SK-MEL-5 (cell line): ENCODE measurements at places on chromosomes 7 and 10.

- peak; percentile 13 for DNase-seq
These were observed 640.4 kb downstream of the LRMDA start for GRCh38 chr10:76071653-76072365.

DNA sequence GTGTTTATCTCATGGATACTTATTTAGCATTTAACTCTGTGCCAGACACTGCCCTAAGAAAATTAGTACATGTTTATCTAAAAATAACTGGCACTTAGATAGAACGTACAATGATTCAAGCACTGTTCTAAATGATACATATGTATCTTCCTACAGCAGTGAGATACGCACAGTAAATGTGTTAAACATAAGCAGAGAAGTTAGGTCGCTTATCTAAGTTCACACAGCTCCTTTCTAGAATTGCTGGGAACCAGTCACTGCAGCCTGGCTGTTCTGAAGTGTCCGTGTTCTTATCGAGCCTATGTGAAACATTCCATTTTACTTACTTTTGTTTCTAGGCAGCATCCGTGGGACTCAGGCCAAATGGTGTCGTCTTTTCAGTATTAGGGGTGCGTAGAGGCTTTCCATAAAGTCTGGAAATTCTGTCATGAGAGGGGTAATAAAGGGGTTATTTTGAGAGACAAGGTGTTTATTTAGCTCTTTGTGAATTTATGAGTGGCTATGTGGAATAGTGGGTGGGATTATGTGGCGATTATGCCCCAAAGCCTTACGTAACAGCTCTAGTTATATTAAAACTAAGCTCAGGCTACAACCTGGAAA, 186.9 kb downstream of the SND1 start:
- DNase-seq = no peak

DNA sequence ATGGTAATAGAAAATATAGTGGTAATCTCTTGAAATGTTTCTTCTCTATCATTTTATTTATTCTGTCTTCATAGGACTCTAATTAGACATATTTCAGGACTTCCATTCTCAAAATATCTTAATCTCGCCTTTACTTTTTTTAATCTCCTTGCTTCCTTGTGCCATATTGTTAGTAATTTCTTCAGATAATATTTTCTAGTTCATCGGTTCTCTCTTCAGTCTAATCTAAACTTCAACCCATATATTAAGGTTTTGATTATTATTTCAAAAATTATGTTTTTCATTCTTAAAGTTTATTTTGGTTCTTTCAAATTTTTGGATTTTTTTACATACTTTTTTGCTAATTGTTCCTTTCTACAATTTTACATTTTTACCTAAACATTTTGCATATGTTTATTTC, 237.9 kb upstream of the DGKB start:
- DNase-seq = no peak

- no peak for DNase-seq
These were observed 202.7 kb downstream of the TAX1BP1 start for GRCh38 chr7:27942711-27943110.

GRCh38 chr7:127755521-127755920, 103.5 kb downstream of the SND1 start:
- DNase-seq = no peak

GRCh38 chr10:127142856-127143255, 53.5 kb downstream of the INSYN2A start:
- DNase-seq = no peak

DNA sequence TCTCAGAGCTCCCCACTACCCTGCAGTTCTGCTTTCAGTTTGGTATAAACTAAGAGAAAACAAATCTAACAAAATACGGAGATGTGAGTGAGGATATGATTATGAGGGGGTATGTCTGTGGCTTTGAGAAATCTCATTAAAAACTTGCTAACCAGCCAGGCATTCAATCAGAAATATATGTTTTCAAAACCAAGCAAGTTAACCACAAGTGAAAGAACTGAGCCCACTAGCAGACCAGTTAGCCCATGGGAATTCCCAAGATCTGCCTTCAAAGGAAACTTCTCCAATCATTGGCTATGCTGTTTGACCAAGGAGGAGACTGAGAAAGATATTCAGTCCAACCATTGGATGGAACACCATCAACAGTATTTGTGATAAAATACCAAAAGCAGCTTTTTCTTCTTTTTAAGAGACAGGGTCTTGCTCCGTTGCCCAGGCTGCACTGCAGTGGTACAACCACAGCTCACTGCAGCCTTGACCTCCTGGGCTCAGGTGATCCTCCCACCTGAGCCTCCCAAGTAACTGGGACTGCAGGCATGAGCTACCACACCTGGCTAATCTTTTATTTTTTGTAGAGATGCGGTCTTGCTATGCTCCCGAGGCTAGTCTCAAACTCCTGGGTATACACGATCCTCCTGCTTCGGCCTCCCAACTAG, 41.2 kb downstream of the FGFR2 start:
- DNase-seq = no peak

GRCh38 chr7:22120391-22121053, 174.8 kb upstream of the CDCA7L start:
- DNase-seq = no peak

GRCh38 chr10:120042705-120043104, 150.2 kb downstream of the SEC23IP start:
- no peak for DNase-seq

DNA sequence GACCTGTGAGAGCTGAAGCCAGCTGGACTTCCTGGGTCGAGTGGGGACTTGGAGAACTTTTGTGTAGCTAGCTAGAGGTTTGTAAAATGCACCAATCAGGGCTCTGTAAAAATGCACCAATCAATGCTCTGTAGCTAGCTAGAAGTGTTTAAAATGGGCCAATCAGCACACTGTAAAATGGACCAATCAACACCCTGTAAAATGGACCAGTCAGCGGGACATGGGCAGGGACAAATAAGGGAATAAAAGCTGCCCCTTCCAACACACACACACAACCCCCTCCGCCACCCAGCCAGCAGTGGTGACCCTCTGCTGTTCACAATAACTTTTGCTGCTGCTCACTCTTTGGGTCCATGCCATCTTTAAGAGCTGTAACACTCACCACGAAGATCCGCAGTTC, 7.1 kb downstream of the ZNF511 start:
- DNase-seq = peak; percentile 61

DNA sequence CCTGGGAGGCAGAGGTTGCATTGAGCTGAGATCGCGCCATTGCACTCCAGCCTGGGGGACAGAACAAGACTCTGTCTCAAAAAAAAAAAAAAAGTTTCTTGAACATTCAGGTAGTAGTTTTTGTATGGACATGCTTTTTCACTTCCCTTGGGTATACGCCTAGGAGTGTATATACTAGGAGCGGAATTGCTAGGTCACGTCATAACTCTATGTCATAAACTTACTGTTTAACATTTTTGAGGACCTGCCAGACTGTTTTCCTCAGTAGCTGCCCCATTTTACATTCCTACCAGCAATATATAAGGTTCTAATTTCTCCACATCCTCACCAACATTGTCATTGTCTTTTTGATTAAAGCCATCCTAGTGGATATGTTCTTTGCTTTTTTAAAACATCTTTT, 51.6 kb downstream of the MKI67 start:
- DNase-seq = no peak

DNA sequence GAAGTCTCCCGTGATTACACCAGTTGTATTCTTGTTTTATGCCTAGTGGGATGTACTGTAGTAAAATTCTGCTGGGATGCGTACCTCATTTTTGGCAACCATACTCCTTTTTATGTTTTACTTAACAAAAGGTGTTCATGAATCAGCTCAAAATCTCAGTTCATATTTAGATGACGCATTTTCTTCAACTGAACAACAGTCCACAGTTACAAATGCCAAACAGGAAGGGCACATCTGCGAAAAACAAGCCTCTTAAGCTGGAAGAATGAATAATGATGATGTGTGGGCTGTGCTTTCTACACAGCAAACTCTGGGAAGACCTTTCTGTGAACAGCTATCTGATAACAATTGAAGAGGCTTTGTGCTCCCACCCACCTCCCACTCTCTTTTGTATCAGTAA, 68.4 kb upstream of the NRBF2 start:
- DNase-seq = peak; percentile 65

GRCh38 chr10:132292287-132293200, 15.2 kb downstream of the STK32C start:
- no peak for DNase-seq

DNA sequence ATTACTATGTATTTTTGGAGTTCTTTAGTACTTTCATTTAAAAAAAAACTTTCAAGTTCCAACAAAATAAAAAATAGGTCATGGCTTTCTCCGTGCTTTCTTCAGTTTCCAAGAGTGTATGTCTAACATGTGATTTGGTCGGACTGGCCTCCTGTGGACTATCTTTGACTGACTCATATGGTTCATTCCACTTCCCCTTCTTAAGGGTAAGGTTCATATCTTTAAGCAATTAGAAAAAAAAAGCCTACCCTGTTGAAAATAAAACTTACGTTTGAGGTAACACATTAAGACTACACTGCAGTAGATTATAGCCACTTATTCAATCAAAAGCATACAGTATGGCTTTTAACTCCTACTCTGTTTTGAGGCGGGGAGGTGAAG, 112.8 kb upstream of the AHR start:
- peak; percentile 50 for DNase-seq

DNA sequence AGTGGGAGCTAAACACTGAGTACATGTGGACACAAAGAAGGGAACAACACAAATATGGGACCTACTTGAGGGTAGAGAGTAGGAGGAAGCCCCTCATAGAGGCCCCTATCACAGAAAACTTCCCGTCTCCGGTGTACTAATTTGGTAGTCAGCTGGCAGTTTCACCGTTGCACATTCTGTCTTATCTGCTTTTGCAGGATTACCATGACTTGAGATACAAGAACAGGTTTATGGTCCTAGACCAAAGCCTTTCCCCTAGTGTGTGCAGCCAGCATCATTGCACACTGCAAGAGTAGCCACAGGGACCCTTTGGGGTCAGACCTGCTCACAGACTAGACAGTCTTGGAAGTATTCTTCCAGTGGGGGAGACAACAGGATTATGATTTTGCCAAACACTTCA, 5.9 kb upstream of the IFIT1B start:
- no peak for DNase-seq

GRCh38 chr10:101629837-101630632, 41.9 kb downstream of the DPCD start:
- DNase-seq = no peak

DNA sequence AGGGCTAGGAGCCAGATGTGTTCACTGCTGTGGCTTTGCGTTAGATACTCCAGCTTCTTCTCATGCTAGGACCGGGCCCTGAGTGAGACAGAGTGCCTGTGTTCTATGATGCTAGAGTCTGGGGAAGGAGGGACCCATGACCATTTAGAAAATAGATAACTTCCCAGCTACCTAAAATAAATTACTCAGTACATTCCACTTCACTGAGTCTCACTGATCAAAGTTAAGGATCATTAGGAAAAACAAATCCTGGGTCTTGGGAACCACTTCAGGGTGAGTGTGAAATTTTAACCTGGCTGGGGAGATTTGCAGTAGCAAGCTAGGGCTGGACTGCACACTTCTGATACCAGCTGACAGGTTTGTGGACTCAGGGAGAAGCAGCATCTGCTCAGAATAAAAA, 138.1 kb downstream of the EMX2 start:
- DNase-seq = no peak

DNA sequence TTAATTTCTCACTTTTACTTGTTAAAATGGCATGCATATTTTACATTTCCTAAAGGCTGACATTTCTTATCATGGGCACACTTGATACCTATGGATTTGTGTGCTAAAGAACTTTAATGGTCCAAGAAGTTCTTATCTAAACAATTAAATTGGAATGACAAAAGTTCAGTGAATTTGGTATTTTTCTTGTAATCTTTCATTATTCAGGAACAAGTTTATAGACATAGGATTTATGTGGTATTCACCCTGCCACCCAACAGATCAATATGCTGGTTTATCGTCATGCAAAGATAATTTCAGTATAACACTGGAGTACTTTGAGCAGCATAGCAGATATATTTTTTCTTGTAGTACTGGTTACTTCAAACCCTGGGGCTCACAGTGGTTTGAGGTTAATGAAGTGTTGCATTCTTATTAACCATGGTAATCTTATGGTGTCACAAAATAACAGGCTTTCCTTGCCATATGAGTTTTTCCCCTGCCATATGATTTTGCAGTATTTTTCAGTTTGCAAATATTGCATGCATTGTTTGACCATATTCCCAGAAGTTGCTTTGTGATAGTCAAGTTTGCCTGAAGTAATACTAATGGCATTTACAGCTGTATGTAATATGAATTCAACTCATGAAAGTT, 148.8 kb downstream of the PPP1R9A start:
- no peak for DNase-seq

- no peak for DNase-seq
These were observed 626.5 kb downstream of the SDK1 start for GRCh38 chr7:3927446-3928110.

DNA sequence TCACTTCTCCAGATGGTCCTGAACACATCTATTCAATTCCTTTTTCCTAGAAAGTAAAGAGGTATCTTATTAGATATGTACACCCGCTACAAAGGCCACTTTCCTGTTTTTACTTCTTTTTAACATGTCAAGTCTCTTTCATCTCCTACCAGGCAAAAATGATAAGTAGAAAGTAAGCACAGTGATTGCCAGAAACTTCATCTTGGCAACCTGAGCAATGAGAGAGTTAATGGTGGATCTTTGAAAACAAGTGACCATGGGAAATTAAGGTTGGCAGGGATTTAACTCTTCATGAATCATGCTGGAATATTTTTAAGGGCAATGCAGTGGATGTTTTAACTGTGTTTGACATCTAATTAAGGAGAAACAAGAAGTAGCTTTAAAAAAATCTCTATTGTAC, 2.7 kb downstream of the SEMA3A start:
- peak; percentile 47 for DNase-seq

DNA sequence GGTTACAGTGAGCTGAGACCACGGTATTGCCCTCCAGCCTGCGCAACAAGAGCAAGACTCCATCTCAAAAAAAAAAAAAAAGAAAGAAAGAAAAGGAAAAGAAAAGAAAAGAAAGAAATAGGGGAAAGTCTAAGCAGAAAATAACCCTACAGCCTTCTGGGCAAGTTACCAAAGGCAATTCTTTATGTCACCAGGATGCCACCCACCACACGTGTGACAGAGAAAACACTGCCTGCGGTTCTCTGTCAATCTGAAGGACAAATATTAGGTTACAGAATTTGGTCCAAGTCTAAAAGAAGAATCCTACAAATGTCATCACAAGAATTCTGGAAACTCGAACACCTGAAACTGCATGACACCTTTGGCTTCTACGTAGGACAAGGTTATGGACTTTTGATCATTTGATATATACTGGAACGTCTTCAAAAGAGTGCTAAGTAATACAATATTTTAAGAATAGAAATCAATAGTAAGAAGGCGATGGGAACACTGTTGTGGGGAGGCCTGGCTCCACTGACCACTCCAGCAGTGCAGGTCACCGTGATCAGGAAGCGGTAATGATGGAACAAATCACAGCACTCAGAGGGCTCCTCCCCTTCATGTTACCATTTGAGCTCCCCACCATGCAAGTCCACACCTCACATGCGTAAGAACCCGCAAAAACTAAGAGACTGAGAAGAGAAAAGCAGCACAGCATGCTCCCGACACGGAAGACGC, 75.8 kb downstream of the MAD1L1 start:
- DNase-seq = no peak

- DNase-seq = no peak
These were observed 326.4 kb downstream of the SFMBT2 start for GRCh38 chr10:7084280-7085005.

GRCh38 chr7:33814400-33814799, 90.9 kb upstream of the BMPER start:
- no peak for DNase-seq
